EL (cell line): ENCODE measurements at places on chromosomes 3 and 15.

DNA sequence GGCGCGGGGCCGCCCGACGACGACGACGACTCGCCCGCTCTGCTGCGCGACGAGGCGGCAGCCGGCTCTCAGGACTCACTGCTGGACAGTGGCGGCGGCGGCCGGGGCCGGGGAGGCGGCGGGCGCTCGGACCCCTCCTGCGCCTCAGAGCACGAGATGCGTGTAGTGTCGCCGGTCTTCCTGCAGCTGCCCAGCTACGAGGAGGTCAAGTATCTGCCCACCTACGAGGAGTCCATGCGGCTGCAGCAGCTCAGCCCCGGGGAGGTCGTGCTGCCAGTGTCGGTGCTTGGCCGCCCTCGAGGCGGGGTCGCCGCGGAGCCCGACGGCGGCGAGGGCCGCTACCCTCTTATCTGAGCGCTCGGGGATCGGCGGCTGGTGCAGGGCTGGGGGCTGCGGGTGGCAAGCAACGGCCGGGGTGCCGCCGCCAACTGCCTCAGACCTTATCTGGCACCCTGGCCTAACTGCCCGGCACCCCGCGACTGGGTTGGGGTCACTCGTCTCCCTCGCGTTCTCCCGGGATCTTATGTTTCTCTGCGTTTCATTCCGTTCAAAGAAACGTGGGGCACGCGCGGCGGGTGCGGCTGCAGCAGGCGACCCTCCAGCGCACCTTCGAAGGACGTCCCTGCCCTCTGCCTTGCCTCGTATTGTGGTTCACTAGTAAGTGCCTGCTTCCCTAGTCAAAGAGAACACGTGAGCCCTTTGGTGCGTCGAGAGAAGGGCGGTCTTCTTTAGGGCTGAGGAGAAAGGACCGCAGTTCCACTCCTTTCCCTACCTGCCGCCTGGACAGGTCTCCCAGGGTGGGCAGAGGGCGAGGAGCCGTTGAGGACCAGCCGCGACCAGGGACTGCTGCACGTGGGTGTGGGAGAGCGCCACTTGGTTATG lies 1.0 kb downstream of the C3orf80 start:
- DNase-seq = peak; percentile 5

DNA sequence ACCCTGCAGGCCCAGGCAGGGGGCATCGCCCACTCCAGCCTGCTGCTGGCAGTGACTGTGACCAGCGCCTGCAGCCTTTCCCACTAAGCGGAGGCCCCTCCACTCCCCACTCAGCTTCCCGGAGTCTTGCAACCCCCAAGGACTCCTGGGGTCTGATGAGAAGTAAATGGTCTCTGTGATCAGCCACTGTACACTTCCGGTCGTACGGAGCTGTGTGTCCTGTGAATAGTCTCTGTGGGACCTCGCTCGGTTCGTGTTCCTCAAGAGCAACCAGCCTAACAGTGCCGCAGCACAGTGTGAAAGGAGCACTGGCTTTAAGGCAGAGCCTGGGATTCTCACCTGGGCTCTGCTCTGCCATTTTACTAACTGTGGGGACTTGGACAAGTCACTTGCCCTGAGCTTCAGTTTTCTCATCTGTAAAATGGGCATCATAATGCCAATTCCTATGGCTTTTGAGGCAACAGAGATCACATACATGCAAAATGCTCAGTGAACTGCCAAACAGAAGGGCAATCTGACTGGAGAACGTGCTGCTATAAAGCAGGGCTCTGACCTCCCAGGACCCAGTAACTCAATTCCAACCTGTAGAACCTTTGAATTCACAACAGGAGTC lies 26.7 kb downstream of the TMEM43 start:
- DNase-seq = no peak

- no peak for DNase-seq
Measured at GRCh38 chr3:52773361-52774065, 2.8 kb upstream of the NEK4 start.

DNA sequence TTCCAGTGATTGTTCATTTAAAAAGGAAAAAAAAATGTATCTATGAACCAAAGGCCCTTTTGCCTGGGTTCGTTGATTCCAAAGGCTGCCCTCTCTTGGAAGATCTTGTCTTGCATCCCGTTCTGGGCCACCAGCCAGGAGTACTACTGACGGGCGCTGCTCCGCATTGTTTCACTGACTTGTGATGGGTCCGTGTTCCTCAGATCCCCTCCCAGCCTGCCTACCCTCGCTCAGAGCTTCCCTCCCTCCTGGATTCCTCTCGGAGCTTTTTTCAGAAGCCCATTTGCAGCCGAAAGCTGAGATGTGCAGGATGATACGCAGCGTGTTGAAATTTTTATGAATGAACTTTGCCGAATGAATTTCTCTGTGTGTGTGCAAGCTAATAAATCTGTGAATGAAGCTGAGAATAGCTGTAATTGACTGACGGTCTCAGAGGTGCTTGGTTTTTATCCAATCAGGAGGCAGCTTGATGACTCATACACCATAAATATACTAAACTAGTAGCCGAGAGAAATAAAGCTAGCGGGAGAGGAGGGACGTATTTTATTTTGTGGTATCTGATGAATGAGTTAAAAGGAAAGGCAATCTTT lies at the start of gene SHC4:
TSS of gene SHC4 (minus strand) at position 396 of the 590 bp plus-strand sequence. CDS start 904 bp downstream, outside the sequence.
- DNase-seq = peak; percentile 86

DNA sequence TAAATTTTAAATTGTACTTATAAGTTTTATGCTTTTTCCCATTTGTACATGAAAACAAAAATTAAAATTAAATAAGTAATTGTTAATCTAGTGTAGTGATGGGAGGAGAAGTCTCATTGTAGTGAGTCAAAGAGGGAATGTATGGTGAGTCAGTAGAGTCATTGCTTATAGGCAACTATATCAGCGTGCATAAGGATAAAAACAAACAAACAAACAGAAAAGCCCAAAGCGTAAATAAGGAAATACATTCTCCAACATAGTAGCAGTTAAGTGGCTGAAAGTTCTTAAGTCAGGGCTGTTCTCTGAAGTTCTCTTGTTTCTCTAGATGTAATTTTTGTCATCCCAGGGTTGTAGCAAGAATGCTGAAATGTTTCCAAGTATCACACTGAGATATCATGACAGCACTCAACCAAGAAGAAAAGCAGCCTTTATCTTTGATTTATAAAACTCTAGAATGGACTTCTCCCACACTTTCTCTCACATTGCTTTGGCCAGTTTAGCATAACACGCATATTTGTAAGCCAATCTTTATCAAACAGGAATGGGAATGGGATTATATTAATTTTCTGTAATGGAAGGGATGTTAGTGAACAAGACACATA lies 184.1 kb upstream of the TP63 start:
- DNase-seq = no peak

DNA sequence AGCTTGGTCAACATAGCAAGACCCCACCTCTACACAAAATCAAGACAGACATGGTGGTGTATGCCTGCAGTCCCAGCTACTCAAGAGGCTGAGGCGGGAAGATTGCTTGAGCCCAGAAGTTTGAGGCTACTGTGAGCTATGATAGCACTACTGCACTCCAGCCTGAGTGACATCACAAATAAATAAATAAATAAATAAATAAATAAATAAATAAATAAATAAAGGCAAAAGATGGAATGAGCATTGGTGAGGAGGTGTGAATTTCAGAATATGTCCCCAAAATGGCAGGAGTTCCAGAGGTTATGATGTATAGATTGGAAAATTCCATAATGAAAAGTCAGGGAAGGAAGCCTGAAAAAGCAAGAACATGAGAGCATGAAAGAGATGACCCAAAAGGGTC lies 249.9 kb downstream of the MEX3B start:
- DNase-seq = no peak

- DNase-seq = peak; percentile 23
Measured at GRCh38 chr3:51385621-51386091, 565 bp downstream of the MANF start.

- DNase-seq = no peak
Measured at GRCh38 chr15:57911247-57911646, 154.3 kb downstream of the ALDH1A2 start.

- DNase-seq = no peak
Measured at GRCh38 chr3:124587053-124587408, 143.2 kb upstream of the UMPS start.

DNA sequence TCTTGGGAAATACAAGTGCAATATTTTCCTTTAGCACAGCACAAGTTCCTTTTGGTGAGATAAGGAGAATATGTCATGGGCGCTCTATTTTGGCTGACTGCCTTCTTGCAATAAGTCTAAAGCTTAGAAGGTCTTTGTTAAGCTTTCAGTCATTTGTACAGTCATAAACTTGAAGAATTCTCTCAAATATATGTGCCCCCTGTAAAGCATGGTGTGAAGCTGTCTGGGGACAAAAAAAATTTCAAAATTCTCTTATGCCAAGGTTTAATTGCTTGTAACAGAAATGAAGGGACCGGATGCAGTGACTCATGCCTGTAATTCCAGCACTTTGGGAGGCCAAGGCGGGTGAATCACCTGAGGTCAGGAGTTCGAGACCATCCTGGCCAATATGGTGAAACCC lies 21.7 kb upstream of the ARID3B start:
- peak; percentile 50 for DNase-seq

- DNase-seq = peak; percentile 74
Measured at GRCh38 chr15:39504808-39505207, 76.1 kb upstream of the THBS1 start.

DNA sequence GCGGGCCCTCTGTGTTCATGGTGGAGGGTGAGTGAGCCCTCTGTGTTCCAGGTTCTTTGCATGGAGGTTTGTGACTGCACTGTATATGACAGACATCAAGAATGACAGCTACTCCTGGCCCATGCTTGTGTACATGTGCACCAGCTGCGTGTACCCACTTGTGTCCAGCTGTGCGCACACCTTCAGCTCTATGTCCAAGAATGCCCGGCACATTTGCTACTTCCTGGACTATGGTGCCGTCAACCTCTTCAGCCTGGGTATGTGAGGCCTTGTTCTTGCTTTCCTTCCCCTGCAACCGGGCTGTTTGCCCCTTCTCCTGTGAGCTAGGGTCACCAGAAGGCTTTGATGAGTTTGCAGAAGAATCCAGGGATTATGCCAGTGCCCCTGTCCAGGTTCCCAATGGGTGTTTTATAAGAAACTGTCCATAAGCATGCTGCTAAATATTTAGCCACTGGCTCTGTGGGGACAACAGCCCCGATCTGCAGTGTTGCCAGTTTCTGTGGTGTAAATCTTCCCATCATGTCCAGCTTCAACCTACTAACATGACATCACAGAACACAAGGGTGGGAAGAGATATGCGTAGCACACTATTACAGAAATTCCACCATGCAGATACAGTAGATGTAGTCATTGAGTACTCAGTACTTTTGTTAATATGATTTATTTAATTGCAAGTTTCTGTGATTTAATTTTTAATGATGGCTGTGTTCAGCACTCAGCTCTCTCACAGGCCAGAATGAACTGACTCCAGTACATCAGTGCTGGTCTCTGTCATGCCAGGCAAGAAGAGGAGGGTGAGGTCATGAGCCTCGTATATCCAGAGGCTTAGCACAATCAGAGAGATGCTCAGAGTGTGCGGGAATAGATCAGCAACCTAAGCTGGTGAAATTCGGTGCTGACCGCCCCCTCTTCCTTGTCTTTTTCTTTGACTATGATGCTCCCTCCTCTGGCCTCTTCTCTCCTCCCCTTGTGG lies 29.2 kb upstream of the KIF23 start:
- DNase-seq = no peak

DNA sequence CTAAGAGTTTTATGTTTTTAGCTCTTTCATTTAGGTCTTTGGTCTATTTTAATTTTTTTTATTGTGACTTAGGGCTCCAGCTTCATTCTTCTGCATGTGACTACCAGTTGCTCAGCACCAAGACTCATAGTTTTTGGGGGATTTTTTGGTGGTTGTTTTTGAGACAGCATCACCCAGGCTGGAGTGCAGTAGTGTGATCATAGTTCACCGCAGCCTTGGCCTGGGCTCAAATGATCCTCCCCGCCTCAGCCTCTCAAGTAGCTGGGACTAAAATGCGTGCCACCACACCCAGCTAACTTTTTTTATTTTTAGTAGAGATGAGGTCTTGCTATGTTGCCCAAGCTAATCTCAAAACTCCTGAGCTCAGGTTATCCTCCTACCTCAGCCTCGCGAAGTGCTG lies 19.4 kb downstream of the CDV3 start:
- no peak for DNase-seq

DNA sequence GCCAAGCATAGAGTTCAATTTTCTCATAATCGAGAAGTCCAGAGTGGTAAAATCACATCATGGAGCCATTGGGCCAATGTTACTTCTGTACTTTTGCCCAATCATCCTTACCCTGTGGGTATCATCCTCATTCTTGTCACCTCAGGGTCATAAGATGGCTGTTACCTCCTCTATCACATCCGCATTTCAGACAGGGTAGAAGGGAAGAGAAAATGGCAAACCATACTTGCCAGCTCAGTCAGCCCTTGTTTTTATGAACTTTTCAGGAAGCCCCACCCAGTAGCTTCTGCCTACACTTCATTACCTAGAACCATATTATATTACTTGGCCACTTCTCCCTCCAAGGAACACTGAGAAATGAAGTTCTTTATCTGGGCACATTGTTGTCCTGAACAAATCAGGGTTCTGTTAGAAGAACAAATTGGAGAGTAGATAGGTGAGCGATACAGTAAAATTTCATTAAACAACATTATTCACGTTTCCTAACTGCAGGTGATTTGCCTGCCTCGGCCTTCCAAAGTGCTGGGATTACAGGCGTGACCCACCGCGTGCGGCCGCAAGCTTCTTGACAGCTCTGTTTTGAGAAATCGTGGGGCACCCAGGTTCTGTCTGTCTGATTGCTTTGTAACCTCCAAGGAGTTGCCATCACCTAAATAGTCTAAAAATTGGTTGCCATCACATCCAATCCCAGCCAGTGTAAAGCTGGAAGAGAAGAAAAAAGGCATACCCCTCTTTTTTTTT lies 34.5 kb upstream of the RPN1 start:
- DNase-seq = no peak

DNA sequence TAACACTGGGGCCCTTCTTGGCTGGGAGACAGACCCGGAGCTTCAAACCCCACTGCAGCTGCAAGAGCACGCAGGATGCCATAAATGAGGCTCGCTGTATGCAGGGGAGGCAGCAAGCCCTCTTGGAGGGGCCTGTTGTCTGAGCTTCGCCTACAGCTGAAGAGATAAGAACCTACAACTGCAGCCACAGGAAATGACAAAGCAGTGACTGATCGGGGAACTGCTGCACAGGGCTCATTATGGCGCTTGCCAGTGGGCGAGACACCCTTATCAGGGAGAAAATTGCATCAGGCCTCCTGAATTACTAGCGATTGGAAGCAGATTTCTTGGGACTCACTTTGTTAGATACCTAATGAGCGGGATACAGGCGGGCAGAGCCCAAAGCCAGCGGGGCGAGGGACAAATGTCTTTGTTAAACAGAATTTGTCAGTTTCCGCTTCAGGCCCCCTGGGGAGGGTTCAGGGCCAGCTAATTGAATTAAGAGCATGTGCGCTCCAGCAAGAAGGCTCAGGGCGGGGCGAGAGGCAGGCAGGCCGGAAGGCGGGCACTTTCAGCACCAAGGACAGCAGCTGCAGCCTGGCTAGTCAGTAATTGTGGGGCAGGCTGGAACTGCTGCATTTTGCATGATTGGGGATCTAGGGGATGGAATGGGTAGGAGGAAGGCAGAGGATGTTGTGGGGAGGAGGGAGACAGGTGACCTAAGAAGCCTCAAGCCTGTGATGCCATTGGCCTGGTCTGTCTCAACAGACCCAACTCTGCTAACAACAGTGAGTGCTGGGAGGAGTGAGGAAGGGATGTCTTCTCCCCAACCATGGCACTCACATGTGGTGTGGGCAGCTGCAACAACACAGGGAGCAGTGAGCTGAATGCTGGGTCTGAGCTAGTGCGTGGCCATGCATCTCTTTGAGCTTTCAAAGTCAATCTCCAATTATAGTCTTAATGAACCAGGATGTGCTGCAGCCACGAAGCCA lies 55.3 kb downstream of the CCDC33 start:
- DNase-seq = peak; percentile 69

GRCh38 chr3:82088749-82089148 lies 327.3 kb upstream of the GBE1 start:
- no peak for DNase-seq

- DNase-seq = no peak
Measured at GRCh38 chr15:30046430-30046829, 36.3 kb upstream of the GOLGA8J start.
